Stimulated activated CD4-positive, alpha-beta T cell treated with anti-CD3 and anti-CD28 coated beads, Interleukin-1b, Interleukin-23, amount 100 ng/mL, for 48 hours (primary cell): ENCODE measurements at places on chromosomes 5 and 9.

- DNase-seq, result no peak
Observed at GRCh38 chr5:65932676-65933075, 6.3 kb downstream of the ERBIN start.

- DNase-seq, result no peak
Observed at GRCh38 chr9:1049641-1050040, 516 bp upstream of the DMRT2 start.

DNA sequence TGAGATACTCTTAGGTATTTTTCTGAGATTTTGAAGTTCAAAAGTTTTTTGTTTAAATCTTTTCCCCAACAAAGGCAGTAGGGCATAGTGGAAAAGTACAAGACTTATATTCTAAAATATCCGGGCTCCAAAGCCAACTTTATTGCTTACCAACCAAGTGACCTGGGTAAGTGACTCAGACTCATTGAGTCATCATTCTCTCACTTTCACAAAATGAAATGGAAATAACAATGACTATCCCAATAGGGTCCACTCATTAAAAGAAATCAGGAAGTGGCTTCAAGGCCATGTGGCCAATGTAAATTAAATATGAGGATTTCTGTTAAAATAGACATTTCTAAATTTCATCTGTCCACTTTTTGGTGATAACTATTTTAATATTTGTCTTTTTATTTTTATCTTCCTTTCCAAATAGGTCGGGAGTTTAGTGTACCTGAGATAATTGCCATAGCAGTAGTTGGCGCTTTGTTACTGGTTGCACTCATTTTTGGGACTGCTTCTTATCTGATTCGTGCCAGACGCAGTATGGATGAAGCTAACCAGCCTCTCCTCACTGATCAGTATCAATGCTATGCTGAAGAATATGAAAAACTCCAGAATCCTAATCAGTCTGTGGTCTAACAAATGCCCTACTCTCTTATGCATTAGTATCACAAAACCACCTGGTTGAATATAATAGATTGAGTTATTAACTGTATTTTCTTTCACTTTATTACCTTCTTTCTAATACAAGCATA lies 15.5 kb downstream of the TYRP1 start:
- DNase-seq, result no peak

DNA sequence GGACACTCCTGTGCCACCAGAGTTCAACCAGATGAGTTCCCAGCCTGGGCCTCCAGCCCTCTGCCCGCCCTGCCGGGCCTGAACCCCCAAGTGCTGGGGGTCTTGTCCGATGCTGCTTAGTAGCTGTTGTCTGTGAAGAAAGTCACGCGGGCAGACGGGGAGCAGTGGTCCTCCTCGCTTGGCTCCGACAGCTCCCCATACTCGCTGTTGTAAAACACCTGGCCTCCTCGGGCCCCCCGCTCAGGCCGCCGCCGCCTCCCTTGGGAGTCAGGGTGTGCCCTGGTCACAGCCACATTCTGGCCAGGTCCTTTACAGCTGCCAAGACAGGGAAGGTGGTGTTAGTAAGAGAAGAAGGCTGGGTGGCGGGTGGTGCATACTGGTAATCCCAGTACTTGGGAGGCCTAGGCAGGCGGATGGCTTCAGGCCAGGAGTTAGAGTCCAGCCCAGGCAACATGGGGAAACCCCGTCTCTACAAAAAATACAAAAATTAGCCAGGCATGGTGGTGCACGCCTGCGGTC lies 11.8 kb upstream of the SCGB3A1 start:
- no peak for DNase-seq

GRCh38 chr5:75558221-75558620 lies 46.5 kb downstream of the POLK start:
- DNase-seq, result no peak

DNA sequence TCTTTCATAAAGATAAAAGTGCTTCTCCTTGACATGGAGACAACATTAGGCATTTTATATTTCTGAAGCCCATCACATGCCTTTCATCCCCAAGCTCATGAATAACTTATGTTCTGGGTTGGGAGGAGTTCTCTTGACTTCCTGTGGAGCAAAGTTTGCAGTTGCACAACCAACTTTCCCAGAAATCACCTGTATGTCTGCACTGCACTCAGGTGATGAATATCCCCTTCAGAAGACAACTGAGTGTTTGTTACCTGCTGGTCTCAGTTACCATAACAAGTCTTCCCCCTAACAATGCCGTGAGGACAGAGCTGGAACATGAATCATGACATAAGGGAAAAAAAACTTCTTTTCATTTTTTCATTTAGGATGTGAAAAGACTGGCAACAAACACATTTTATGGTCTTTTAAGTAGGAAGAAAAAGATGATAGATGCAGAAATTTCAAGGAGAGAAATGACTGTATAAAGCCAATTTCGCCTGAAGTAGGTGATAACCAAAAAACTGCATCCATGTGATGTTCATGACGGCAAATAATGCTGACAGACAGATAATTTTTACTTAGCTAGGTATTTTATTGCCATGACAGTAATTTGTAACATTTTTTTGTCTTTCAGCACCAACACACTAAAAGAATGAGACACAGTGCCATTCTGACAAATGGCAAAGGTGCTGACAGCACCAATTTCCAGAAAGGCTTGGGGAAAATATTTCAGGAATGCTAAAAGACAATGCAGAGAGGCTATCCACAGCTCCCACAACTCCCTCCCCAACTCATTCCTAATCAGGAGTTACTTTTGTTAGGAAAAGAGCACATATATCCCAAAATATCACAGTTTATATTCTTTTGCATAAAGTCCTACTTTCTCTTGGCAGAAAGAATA lies 656.3 kb downstream of the PRELID2 start:
- DNase-seq, result no peak

GRCh38 chr5:62640446-62640845 lies 61.8 kb downstream of the LRRC70 start:
- no peak for DNase-seq

- no peak for DNase-seq
Observed at GRCh38 chr5:91264311-91265051, 118.6 kb downstream of the ARRDC3 start.

- DNase-seq, result no peak
Observed at GRCh38 chr5:96370976-96371375, 62.1 kb downstream of the PCSK1 start.

- no peak for DNase-seq
Observed at GRCh38 chr5:23260621-23261020, 246.8 kb upstream of the PRDM9 start.

DNA sequence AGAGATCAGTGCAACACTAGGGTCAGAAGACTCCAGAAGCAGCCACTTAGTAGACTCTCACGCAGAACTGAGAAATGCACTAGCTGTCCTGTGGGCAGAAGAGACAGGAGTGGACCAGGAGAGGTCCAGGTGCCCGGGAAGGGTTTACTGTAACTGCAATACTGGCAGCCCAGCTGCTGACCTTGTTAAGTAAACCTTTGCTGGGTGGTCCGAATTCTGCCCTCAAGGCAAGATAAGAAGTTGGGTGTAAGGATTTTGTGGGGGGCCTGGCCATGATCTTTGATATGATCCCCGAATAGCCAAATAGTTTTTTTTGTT lies 91.3 kb downstream of the PDE6A start:
- DNase-seq, result no peak

GRCh38 chr9:114860187-114860586 lies 54.3 kb upstream of the TNFSF15 start:
- no peak for DNase-seq

DNA sequence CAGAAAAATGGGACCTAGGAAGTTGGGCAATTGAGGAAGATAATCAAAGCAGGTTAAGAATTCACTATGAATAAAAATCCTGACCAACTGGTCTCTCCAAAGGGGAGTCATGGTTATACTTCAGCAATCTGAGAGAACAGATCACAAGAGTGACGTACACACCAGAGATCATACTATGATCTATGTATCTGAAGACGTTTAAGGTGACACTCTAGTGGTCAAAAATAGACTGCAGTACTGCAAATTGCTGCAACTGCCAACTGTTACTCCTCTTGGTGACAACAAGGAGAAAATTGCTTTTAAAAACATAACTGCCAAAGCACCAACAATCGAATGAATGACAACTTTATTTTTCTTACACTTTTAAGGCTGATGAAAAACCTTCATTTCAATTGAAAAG lies 4.9 kb downstream of the AK6 start:
- no peak for DNase-seq

GRCh38 chr9:95379630-95380029 lies 62.1 kb upstream of the FANCC start:
- DNase-seq, result no peak

GRCh38 chr9:133354766-133355165 lies 1.5 kb downstream of the SURF1 start:
- no peak for DNase-seq

GRCh38 chr5:174801798-174802197 lies 77.4 kb downstream of the MSX2 start:
- DNase-seq, result no peak

GRCh38 chr5:170436335-170436734 lies 47.2 kb upstream of the KCNMB1 start:
- no peak for DNase-seq

DNA sequence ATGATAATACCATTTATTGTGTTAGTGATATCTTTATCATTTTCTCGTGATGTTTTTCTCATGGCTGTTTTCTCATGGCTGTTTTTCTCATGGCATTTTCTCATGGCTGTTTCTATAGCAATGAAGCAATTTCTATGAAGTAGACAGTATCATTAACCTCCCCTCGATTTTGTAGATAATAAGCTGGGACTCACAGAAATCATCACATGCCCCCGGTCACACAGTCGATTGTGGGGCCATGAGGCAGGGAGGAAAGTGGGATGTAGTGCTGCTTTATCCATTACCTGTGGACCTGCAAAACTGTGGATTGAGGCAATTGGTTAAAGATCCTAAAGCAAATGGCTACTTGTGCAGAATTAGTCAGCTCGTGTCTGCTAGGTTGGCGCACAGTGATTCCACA lies 47.3 kb downstream of the TGFBI start:
- no peak for DNase-seq

DNA sequence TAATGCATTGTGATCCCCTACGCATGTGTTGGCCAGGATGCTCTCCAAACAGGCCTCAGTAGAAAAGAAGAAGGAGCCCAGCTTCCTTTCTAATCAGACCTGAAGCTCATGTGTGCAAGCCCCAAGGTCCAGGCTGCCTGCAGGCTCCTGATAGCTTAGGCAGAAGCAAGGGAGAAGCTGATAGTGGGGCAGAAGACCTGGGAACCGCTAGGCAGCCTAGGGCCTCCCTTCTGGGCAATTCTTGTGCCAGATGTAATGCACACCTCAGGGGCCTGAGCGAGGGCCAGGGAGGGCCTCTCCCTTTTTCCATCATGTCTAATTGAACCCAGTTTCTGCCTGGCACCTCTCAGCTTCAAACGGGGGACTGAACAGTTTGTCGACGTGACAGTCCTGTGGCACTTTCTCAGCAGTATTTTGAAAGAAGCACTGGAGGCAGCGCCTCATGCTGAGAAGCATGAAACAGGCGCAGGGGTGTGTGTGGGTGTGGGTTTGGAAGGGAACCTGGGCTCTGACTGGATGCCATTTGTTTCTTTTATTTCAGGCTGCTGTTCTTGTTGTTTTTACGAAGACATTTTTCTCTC lies 212.8 kb downstream of the PIK3R1 start:
- no peak for DNase-seq

DNA sequence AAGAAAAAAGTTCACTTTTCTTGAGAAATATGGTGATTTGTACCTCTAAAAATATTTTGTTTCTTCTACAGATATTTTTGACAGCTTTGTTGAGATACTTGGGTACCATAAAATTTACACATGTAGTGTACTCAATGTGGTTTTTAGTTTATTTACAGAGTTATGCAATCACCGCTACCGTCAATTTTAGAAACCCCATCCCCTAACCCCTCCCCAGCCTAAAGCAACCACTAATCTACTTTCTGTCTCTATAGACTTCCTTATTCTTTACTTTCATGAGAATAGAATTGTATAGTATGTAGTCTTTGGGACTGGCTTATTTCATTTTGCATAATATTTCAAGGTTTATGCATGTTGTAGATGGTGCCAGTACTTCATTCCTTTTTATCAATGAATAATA lies 45.0 kb upstream of the TDRD7 start:
- no peak for DNase-seq

DNA sequence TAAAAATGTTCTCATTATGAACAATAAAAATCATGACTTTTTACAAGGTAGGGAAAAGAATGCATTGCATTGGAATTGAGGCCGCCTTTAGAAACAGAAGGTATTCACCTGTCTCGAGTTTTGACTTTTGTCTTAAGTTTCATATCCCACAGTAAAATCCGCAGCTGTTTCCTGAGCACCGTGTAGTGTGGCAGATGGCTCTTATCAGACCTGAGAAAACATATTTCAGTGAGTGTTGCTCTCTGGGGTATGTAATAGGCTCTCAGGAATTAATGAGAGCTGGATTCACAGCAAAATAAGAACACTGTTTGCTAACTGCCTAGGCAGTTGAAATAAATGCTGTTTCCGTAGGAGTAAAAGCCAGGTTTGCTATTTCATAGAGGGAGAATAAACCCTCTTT lies 221.4 kb downstream of the CFAP90 start:
- DNase-seq, result no peak

DNA sequence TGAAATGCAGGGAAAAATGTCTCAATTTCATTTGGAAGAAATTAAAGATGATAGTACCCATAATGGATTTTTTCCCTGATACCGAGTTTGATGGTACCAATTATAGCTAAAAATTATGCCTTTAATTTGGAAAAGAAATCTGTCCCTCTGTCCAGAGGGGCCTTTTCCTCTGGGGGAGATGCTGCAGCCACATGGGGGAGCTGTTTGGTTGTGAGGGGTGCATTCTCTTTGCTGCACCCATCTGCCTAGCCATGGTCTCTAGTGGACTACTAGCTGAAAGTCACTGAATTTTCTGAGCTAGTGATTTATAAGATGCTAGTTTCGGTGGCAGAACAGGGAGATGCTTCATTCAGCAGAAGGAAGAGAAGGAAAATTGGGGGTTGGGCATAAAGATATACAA lies 9.6 kb downstream of the SEC61B start:
- peak; percentile 21 for DNase-seq

- no peak for DNase-seq
Observed at GRCh38 chr5:61678966-61679365, 346.9 kb downstream of the ZSWIM6 start.

- DNase-seq, result no peak
Observed at GRCh38 chr5:91223886-91224285, 159.2 kb downstream of the ARRDC3 start.

DNA sequence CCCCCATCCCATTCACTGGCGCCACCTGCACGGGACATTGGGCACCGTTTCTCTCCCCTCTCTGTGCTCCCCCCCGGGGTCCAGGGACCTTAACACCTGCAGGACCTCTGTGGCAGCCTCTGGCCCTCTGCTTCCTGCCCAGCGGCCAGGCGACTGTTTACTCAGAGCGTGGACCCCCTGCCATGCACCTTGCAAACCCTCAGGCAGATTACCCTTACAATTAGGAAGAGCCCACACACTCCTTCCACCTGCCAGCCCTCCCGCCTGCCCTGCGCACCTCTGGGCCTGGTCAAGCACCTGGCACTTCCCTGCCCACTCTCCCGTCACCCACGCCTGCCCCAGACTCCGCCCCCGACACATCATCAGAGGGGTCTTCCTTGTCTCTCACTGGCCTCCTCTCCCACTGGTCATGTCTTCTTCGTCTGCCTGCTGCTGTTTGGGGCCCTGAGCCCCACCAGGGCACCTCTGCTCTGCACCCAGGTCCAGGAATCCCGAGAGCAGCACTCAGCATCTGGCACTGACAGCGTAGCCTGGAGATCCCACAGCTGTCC lies 281.3 kb upstream of the IRX4 start:
- no peak for DNase-seq

GRCh38 chr5:109987355-109987754 lies 297.6 kb downstream of the MAN2A1 start:
- DNase-seq, result no peak
